Urinary bladder (tissue), 4 donors: ENCODE measurements at places on chromosomes 13 and 19.

- DNase-seq = no peak
Measured at GRCh38 chr19:18053576-18054219, 33.0 kb downstream of the IL12RB1 start.

- DNase-seq = no peak
Measured at GRCh38 chr19:7787141-7787540, 24.1 kb downstream of the CLEC4M start.

GRCh38 chr19:55230780-55231179, 2.2 kb upstream of the TMEM86B start:
- no peak for DNase-seq

DNA sequence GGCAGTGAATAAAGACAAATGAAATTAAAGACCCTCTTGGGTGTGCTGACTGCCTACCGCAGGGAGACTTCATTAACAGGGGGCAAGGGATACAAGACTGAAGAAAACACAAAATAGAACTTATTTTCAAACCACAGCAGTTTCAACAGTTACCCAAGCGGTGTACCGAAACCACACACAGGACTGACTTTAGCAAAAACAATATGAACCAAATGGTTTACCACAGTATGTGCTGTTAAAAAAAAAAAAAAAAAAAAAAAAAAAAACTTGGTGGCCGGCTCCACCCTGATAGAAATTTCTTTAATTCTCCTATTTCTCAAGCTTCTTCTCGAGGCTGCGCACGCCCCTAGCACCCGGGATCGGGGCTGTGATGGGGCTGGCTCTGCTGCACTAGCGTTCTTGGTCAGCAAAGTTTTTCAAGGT, 42.6 kb downstream of the KLF2 start:
- no peak for DNase-seq
